ENCODE measurements at places on chromosomes 3 and 15.

GRCh38 chr3:95899494-95899893 is 914.9 kb upstream of the EPHA6 start:
- no peak for DNase-seq

GRCh38 chr3:167684388-167684993 is 30.7 kb upstream of the WDR49 start:
- DNase-seq = peak; percentile 7

DNA sequence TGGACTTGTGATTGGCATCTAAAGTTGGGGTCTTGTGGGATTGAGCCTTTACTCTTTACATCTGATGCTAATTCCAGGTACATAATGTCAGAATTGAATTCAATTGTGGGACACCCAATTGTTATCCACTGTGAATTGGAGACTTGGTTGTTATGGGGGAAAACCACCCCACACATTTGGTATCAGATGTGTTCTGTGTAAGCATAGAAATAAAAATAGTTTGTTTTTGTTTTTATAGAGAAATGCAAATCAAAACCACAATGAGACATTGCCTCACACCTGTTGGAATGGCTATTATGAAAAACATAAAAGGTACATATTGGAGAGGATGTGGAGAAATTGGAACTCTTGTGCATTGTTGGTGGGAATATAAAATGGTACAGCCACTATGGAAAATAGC is 58.5 kb downstream of the CPA3 start:
- no peak for DNase-seq

DNA sequence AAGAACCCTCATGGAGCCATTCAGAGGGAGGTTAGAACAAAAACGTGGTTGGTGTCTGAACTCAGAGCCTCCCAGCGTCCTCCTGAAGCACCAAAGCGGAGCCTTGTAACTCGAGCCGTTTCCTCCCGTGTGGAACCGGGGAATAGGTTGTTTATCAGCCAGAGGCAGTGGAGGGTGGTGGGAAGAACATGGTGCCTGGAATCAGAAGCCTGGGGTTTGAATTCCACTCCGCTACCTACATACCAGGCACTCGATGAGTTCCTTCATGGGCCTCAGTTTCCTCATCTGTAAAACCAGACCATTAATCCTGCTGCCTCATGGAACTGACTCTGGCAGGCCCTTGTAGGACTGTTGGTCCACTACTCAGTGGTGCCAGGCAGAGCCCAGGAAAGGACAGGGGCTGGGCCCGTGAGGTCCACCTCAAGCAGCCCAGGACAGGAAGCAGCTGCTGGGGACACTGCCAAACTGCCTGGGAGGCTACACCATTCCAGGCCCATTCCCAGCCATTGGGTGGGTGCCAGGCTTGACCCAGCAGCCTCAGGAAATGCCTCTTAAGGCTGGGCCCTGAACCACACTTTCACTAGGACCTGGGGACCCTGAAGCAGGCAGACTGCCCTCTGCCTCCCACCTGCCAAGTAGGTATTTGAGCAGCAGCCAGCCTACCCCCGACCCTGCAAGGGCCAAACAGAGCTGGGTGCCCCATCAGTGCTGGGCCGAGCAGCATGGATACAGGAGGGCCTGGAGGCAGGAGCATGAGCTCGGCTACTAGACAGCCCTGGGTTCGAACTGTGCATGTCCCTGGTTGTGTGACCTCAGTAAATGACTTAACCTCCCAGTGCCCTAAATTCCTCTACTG is 33.4 kb downstream of the PRKCD start:
- DNase-seq = no peak

DNA sequence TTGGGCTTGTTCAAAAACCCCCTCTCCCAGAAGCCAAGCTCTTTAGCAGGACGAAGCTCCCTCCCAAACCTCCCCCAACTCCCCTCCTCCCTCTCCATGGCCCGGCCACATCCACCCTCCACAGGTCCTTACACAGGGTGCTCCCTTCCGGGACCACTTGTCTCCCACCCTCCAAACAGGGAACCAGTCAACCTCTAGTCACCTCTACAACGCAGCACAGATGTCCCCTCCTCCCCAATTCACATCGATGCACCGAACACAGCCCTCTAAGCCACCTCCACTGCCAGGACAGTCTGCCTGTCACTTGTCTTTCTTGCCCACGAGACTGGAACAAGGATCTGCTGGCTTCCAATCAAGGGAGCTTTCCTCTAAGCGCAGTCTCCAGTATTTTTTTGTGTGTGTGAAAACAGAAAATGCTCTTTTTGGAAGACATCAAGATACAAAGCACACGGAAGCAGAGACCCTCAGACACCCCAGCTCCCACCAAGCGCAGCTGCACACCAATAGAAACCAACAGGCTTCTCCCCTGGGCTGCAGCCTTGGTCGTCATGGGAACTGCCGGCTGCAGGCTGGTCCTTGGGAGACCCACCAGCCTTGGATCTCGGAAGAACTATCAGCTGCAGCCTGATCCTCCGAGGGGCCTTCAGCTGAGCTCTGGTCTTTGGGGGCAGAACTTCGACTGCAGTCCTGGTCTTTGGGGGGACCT is 26.5 kb downstream of the IQSEC1 start:
- DNase-seq = no peak

- DNase-seq = no peak
These were observed 248.1 kb upstream of the NR2E3 start for GRCh38 chr15:71562251-71562650.

DNA sequence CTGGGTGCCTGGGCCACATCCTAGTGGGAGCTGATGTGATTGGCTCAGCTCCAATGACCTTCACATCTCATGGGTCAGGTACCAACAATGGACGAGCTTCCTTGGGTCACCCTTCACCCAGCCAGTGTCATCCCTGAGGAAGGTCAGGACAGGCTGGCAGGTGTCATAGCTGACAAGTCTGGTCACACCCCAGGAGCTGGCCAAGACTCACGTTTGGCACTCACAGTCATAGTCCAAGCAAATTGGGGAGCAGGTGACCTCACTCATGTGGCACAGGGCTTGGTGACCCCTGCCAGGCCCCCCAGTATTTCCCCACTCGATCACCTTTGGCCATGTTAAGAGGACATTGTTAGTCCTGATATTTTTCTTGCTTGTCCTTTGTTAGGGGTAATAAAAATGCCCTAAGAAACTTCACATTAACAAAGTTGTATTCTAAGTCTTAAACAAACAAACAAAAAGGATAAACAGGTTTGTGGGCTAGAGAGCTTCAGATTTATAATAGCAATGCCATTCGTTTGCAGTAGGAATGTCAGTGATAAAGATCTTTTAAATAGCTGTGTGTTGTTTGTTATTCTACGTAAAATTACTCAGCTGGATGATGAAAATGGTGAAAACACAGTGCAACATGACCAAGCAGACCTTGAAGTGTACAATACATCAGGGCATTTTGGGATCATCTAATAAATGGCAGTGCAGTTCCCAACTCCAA is 79.5 kb upstream of the POMGNT2 start:
- DNase-seq = no peak

GRCh38 chr3:38148311-38148882 is 9.9 kb downstream of the MYD88 start:
- no peak for DNase-seq

DNA sequence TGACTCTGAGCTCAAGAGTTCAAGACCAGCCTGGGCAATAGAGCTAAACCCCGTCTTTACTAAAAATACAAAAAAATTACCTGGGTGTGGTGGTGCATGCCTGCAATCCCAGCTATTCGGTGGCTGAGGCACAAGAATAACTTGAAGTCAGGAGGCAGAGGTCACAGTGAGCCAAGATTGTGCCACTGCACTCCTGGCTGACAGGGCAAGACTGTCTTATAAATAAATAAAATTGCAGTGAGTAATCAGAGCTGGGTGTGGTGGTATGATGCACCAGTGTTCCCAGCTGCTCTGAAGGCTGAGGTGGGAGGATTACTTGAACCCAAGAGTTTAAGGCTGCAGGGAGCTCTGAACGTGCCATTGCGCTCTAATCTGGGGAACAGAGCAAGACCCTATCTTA is 55.9 kb upstream of the GCNT3 start:
- DNase-seq = no peak

- no peak for DNase-seq
These were observed 221.8 kb downstream of the TPRG1 start for GRCh38 chr3:189393598-189393997.

DNA sequence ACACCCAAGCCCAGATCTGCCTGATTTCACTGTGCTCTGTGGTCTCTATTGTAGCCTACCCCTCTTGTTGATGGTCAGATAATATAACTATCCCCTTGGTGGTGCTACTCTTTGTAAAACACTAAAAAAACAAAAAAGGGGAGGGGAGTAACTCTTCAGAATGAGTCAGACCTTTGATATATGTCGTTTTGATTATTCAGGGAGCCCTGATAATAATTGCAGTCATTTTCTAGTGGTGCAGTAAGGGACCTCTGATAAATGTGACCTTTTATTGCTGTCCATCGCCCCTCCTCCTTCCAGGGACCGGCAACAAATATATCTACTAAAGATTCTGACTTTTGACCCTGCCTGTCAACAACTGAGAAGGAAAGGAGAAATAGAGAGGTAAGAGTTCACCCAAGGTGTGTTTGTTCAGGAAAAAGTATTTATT is 45.1 kb upstream of the MAGI1 start:
- no peak for DNase-seq

DNA sequence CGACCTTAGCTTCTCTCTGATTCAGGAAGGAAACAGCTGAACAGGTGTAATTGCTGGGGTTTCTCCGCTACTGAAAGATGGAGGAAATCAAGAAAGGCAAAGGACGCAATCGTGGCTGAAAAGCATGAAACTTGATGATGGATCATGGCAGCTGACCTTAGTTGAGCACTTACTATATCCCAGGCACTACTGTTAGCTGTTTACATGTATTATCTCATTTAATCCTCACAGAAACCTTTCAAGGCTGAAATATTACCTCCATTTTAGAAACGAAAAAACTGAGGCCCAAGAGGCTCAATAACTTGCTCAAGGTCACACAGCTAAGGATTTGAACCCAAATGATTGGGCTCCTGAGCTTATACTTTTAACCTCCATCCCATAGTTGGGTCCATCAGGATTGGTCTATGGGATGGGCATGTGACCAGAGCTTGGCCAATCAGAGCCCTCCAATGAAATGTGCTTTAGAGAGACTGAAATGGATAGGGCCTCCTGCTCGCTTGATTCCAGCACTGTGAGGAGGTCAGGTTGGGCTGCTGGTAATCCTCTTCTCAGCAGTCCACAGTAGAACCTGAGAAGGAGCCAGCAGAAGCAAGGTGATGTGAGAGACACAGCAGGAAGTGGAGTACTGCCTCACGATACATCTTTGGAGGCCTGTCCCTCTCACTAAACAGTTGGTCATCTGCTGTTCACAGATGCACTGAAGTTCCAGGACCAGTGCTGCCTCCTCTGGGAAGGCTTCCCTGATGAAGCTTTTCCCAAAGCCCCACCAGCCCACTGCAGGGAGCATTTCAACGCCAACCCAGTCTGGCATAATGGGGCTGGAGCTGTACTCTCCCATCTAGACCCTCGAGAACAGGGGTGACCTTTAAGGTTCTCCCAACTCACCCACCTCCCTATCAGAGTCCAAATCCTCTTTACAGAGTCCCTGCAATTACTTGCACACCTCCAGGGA is 10.4 kb downstream of the CLN6 start:
- no peak for DNase-seq

GRCh38 chr15:67107014-67107812 is 41.8 kb downstream of the SMAD3 start:
- DNase-seq = no peak

- DNase-seq = no peak
These were observed 1.3 kb upstream of the UNC13C start for GRCh38 chr15:53976844-53977392.

DNA sequence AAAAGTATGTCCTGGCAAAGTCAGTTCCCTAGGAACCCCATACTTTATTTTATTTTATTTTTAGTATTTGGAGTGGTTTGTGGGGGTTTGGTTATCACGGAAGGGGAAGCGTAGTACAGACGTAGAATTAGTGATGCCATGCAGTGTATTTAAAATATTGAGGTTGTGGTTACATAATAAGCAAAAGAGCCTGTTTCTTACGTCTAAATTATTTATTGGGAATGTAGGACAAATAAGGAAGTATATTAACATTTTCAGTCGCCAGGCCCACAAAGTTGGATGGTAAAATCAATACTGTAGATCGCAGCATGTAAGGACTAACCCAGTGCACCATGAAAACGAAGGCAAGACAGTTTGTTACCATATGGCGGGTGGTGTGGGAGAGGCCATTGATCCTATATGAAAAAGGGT is 558 bp downstream of the DTWD1 start:
- DNase-seq = no peak
